Hematopoietic multipotent progenitor cell treated with erythropoietin and hydrocortisone succinate and interleukin-3 and kit ligand, for 6 days (in vitro differentiated cells): ENCODE measurements at places on chromosomes 1 and 21.

GRCh38 chr21:27298465-27298864 is 331.6 kb upstream of the ADAMTS5 start:
- no peak for DNase-seq

- no peak for DNase-seq
These were observed 22.3 kb upstream of the ABCA4 start for GRCh38 chr1:94143173-94143808.

DNA sequence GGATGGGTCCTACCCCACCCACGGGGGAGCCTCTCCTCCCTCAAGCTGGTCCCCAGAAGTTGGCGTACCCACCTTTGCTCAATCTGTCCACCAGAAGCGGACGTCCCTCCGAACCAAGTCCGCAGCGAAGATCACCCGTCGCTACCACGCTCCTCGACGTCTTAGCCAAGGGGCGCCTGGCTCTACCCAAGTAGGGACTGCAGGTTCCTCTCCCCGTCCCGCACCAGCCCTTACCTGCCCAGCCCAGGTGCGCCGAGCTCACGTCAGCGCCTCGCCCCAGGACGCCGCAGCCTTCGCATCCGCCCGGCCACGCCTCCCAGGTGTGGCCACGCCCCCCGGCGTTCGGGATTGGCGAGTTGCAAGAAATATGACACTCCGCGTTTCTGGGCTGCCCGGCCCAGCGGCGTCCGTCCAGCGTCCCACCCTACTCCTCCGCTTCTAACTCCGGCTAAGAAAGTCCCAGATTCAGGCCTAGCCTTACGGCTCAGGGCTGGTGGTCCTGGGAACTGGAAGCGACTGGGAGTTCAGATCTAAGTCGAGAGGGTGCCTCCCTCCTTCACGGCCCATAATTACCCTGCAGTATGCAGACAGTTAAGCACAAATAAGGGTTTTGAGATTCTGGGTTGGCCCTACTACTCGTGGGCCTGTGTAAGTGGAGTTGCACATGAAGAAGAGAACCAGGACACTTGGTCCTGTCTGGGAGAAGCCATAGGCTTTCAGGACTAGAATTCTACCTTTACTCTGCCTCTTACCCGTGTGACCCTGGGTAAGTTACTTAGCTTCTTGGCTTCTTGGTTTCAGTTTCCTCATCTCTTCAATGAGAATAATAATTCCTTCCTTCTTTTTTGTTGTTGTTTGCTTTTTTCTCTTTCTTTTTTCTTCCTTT is at the start of gene IRF6:
Gene IRF6 (minus strand): TSS at position 268 of the 886 bp plus-strand sequence. CDS start 4,729 bp downstream, outside the sequence.
- peak; percentile 93 for DNase-seq

- no peak for DNase-seq
These were observed 7.2 kb upstream of the IGSF3 start for GRCh38 chr1:116674751-116675150.

DNA sequence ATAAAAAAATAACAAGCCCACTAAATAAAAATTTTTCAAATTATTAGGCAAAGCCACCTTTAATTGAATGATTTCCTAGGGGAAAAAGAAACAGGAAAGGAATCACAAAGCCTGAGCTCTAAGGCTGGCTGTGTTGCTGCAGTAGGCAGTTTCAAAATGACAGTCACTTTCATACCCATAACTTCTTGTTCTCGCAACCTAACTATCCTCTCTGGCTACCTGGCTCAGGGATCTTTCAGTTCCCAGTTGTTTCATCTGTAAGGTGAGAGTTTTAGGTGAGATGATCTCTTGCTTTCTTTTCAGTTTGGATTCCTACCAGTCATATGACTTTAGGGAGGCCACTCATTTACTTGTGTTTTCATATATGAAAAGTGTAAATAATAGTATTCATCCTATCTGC is 226.1 kb downstream of the ASTN1 start:
- no peak for DNase-seq

GRCh38 chr21:27426196-27426595 is 459.3 kb upstream of the ADAMTS5 start:
- no peak for DNase-seq

DNA sequence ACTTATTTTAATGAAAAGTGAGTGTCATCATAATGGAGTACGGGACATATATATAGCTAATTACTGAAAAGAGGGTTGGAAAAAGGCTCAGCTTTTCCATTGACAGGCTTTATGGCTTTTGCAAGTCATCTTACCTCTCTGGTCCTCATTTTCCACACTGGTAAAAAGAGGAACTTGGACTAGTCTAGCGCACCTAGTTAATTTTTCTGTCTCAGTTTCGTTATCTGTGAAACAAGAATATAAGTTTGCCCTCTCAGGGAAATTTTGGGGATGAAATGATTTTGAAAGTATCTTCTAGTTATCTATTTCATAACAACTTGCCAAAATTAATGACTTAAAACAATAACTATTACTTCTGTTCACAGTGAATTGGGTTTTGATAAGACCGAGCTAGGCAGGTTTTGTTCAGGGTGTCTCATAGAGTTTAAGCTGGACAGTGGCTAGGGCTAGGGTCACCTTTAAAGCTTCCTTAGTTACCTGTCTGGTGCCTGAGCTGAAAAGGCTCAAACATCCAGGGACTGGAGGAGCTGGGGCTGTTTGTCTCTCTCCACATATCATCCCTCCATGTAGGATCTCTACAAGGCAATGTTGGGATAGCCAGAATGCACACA is 91.7 kb downstream of the TYW3 start:
- DNase-seq: no peak

DNA sequence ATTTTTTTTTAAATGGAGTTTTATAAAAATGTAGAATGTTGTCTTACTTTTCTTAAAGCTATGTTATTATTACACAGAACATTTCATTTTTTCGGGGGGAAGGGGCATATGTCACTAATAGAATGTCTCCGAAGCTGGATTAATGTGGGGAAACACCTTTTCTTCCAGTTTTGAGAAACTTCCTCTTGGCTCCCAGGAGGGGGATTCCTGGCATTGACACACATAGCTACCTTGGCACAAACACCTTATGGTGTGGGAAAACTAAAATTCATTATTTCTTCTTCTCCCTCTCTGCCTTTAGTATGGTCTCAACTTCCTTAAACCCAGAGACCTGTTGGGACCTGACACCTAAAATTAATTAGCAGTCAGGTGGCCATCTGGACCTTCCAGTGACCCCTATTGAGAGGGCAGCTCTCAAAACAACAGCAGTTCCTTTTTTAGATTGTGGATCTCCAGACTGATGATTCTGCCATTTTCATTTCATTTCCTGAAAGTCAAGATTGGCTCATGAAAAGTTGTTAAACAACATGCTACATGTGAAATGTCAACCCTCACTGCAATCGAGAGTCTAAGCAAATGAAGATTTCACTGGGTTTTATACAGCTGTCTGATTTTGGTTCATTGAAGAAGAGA is 70.1 kb upstream of the EDEM3 start:
- no peak for DNase-seq

DNA sequence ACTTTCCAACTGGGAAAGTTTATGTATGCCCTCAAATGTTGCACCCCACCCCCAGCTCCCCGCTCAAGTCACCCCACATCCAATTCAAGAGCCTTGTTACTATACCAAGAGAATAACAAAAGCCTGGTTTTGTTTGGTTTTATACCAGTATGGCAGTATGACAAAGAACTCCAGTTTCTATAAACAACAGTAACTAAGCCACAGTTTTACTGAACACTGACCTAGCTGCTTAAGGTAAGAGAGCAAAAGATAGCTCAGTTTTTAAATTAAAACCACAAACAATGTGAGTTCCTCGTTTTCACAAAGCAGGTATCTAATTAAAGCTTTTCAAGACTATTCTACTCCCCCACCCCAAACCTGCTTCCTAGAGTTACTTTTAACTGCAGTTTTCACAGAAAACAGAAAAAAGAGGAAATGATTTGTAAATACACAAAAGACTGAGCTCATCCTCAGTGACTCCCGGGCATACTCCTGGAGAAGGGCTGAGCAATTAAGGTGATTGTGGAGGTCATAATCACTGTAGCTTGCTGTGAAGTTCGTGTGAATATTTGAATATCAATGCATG is 59.3 kb upstream of the LHX8 start:
- DNase-seq: no peak

DNA sequence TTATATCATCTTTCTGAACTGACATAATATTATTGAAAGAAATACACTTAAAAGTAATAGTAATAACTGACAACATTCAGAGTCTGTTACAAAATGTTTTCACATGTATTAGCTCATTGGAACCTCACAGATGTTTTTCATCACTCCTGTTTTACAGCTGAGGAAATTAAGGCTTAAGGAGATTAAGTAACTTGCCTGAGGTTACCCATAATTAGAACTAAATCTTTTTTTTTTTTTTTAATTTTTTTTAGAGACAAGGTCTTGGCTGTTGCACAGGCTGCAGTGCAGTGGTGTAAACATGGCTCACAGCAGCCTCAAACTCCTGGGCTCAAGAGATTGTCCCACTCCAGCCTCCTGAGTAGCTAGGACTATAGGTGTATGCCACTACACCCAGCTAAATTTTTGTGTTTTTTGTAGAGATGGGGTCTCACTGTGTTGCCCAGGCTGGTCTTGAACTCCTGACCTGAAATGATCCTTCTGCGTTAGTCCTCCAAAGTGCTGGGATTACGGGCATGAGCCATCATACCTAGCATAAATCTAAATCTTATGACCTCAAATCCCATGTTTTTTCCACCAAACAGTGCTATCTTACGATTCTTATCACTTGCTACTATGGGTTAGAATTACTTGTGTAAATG is 64.7 kb upstream of the MACF1 start:
- no peak for DNase-seq

GRCh38 chr21:21182401-21183010 is 184.3 kb downstream of the NCAM2 start:
- DNase-seq: no peak

GRCh38 chr1:147079400-147080005 is 92.8 kb downstream of the PRKAB2 start:
- no peak for DNase-seq

DNA sequence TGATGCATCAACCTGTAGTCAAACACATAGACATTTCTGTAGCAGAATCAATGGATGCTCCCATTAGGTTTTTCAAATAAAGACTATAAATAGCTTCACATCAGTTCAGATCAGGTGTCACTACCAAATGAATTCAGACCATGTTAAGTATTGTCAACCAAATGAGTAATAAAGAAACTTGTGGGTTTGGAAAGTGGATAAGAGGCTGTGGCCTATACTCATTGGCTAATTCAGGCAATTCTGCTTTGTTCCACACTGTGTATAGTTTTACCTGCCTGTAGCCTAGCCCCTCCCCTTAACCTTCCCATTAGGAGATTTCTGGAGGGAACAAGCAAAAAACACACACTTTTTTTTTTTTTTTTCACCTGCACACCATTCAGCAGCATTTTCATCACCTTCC is 321.2 kb downstream of the HLX start:
- DNase-seq: no peak

- DNase-seq: no peak
These were observed 14.3 kb upstream of the DDX59 start for GRCh38 chr1:200684015-200684414.

DNA sequence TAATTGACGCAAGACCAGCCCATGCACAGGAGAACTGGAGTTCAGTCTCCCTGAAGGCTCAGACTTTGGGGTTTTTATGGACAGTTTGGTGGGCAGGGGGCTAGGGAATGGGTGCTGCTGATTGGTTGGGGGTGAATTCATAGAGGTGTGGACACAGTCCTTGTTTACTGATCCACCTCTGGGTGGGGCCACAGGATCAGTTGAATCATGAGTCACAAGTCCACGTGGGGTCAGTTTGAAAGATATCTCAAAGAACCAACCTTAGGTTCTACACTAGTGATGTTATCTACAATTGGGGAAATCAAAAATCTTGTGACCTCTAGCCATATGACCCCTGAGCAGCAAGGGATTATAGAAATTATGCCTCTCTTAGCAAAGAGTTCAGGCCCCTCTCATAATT is 127.9 kb upstream of the L1TD1 start:
- DNase-seq: no peak

- DNase-seq: no peak
These were observed 84.8 kb downstream of the KCTD3 start for GRCh38 chr1:215651867-215652266.

GRCh38 chr1:24822887-24823286 is 77.6 kb downstream of the CLIC4 start:
- DNase-seq: peak; percentile 11

DNA sequence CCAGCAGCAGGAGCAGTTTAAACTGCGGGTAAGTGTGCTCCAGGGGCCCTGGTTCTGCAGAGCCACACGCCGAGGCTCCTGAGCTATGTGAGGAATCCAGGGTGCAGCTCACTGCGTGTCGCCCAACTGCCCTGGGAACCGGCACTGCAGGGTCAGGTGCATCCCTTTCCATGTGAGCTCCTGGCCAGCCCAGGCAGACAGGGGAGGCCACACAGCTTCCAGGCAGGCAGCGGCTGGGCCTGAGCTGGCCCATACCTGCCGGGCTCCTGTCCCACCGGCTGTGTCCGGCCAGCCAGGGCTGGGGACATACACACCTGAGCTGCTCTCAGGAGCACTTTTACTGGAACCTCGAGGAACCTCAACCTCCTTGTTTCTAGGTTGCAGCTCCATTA is 18.6 kb upstream of the COL18A1 start:
- no peak for DNase-seq

DNA sequence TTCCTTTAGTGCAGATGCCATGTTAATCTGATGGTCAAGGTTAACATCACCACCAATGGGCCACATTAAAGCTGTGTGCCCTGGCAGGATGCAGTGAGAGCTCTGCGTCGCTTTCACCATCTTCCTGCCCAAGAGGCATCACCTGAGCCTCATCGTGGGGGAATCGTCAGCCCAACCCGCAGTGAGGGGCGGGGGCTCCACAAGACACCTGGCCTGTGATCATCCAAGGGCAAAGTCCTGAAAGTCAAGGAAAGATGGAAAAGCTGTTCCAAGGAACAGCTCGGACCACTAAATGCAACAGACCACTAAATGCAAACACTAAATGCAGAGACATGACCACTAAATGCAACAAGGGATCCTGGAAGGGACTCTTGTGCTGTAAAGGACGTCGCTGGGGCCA is 49.9 kb downstream of the WDR4 start:
- no peak for DNase-seq

- no peak for DNase-seq
These were observed 31.5 kb downstream of the SNAP47 start for GRCh38 chr1:227766653-227767277.

DNA sequence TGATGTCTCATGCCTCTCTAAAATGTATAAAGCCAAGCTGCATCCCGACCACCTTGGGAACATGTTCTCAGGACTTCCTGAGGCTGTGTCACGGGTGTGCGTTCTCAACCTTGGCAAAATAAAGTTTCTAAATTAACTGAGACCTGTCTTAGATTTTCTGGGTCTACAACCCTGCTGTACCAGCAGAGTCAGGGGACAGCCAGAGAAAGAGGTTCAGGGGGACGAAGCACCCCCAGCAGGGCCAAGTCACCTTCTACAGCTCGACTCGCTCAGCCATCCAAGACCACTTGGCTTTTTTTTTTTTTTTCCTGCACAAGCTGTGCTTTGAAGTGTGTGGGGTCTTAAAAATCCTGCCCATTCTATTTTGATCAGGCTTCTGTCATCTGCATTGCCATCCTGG is 28.5 kb upstream of the PDE9A start:
- DNase-seq: no peak

GRCh38 chr1:153465811-153466636 is 5.6 kb upstream of the S100A7 start:
- DNase-seq: peak; percentile 76

- DNase-seq: no peak
These were observed 45.4 kb downstream of the GRHL3 start for GRCh38 chr1:24364605-24364974.

GRCh38 chr1:76867342-76868130 is at the start of gene ST6GALNAC5:
Gene ST6GALNAC5, plus strand, starts transcription at chr1:76867480.
- DNase-seq: peak; percentile 10
